LHCN-M2 (cell line): ENCODE measurements at places on chromosomes 16 and 17.

- peak; percentile 3 for DNase-seq
Measured at GRCh38 chr17:9837551-9838471, 12.1 kb downstream of the GLP2R start.

DNA sequence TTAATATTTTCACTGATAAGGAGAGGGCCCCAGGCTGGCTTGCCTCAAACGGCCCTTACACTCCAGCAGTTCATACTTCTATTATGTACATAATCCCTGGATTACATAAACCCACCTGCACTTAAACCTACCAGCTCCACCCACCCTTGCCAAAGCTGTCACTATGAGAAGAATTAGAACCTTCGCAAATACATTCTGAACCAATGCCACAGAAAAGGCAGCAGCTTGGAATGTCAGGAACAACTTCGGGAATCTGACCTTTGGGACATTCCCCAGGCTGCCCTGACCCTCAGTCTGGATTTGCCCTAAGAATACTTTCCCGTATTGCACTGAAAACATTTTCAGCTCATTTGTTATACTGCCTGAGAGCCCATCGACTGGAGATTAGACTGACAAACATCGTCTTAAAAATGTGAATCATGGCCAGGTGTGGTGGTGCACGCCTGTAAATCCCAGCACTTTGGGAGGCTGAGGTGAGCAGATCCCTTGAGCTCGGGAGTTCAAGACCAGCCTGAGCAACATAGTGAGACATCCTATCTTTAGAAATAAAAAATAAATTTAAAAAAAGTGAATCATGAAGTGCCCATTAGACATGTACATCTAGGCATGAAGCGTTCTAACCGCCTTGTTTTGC is 21.0 kb upstream of the SEC14L1 start:
- no peak for DNase-seq

DNA sequence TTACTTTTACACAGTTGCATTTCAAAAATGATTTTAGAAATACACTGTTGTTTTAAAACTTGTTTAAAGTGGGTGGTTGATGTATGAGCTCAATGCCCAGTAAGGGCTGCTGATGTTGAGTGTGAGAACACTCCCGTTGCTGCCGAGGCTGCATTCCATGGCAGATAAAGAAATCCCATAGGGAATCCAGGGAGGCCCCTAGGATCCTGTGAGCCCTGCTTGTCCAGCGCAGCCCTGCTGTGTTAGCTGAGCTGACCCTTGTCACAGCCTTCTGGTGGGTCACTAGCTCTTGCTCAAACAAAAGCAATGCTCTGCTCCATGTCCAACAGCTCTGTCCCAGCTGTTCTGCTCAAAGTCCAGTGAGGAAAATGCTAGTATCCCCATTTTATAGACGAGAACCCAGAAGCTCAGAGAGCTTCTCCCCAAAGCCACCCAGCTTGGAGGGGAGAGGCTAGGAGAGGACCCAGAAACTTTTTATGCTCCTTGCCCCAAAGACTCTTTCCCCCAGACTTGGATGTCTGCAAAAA is 18.6 kb upstream of the COL1A1 start:
- DNase-seq, result peak; percentile 69

- no peak for DNase-seq
Measured at GRCh38 chr17:74579900-74580299, 12.2 kb downstream of the CD300LD start.

DNA sequence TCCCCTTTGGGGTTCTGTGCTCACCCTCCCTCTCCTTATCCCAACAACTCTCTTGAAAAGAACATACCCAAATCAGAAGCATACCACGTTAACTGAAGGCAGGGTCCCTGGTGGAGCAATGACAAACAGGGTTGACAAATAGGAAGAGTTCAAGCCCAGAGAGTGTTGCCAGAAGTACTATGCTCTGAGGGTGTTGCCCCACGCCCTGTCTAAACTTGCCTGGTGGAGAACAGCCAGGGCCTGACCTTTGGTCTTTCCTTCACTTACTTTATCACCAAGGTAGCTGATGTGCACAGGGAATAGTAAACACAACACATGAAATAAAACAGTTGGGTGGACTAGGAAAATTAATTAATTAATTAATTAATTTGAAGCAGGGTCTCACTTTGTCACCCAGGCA is 23.3 kb downstream of the ZNF75A start:
- DNase-seq, result no peak

GRCh38 chr17:9220398-9221146 is 199.3 kb downstream of the NTN1 start:
- no peak for DNase-seq

DNA sequence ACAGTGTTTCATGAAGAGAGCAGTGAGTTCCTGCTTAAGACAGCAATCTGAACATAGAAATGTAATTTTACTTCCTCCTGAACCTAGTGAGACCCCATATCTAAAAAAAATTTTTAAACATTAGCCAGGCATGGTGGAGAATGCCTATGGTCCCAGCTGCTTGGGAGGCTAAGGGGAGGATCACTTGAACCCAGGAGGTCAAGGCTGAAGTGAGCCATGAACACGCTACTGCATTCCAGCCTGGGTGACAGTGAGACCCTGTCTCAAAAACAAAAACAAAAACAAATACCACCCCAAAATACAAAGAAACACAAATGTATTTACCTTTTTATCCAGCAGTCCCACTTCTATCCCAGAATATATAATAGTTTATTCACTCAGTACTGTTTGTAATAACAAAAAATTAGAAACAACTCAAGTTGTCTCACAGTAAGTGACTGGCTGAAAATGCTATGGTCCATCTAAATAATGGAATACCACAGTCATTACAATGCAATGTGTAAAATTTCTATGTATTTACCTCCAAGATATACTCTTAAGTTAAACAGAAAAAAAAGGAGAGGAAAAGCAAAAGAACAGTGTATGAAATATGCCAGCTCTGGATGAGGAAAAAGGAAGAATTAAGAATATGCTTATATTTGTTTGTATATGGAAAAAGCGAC is 16.3 kb downstream of the CFDP1 start:
- DNase-seq, result no peak

GRCh38 chr16:69833357-69834282 is 71.5 kb downstream of the WWP2 start:
- DNase-seq, result peak; percentile 34

GRCh38 chr17:13346996-13347762 is 254.6 kb downstream of the HS3ST3A1 start:
- DNase-seq, result peak; percentile 96

GRCh38 chr16:20393801-20394577 is 10.5 kb downstream of the PDILT start:
- no peak for DNase-seq

DNA sequence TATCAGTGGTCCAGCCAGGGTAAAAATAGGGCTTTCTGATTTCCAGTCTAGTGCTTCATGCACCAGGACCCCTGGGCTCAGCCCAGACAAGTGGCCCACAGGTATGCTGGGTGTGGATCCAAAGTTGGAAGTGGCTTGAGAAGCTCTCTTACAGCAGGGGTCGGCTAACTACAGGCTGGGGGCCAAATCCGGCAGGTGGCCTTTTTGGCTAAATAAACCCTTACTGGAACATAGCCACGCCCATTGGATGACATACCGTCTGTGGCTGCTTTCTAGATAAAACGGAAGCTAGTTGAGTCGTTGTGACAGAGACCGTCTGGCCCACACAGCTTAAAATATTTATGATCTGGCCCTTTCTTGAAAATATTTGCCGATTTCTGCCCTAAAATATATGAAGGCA is 119.0 kb upstream of the CDC42EP4 start:
- DNase-seq, result no peak

DNA sequence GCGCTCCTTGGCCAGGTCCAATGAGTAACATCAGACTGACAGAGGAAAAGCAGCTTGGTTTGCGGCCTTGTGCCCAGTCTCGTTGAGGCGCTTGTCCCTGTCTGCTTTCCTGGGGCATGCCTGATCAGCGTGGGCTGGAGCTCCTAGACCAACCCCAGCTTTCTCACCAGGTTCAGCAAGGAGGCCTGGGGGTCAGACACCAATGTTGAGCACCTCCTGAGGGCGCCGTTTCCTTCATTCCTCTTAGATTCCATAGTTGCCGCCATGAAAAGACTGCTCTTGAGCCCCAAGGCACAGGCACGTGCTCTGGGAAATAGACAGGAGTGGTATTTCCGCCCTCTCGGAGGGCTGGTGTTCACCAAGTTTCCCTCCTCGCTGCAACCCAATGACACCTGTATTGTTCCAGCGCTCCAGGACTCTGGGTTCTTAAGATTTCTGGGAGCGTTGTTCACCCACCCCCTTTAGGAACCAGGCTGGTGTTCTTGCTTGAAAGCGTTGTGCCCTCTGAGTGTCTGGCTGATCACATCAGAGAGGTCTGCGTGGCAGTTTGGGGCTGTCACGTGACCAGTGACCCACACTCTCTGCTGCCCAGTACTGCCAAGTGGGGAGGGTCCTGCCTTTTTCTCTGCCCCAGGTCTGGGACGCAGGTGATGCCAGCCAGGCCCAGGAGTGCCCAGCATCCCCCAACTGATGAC is 18.0 kb downstream of the KCTD2 start:
- no peak for DNase-seq

DNA sequence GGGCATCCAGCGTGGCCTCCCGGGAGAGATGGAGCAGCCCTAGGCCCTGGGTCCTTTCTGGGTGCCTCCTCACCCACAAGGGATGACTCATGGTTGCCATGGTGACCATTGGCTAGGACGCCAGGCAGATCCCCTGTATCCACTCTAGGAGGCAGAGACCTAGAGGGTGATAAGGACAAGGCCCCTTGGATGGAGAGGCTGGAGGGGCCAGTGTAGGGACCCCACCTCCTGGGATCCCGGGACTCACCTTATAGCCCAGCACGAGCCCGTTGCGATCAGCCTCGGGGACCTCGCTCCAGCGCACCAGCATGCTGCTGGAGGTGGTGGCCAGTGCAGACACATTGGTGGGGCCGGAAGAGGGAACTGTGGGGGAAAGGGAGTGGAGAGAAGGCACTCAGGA is 82.2 kb upstream of the CDC42EP4 start:
- peak; percentile 25 for DNase-seq

DNA sequence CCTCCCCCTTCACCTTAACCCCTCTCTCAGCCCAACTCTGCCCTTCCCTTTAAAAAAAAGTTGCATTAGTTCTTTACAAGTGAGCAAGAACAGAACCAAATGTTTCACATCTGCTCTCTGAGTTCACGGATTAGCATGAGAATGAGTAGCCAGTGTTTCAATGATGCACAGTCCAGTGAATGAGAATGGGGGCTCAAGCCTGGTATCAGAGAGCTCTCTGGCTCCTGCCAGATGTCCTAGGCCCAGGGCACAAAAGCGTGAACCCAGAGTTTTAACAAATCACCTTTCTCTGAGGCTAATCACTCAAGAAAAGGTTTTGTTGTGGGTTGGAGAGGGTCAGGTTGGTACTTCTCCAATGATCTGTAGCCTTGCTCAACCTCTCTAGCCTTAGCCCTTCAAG is 41.5 kb upstream of the HS3ST3A1 start:
- DNase-seq, result no peak

GRCh38 chr16:10676284-10676683 is 18.4 kb downstream of the TEKT5 start:
- DNase-seq, result no peak

DNA sequence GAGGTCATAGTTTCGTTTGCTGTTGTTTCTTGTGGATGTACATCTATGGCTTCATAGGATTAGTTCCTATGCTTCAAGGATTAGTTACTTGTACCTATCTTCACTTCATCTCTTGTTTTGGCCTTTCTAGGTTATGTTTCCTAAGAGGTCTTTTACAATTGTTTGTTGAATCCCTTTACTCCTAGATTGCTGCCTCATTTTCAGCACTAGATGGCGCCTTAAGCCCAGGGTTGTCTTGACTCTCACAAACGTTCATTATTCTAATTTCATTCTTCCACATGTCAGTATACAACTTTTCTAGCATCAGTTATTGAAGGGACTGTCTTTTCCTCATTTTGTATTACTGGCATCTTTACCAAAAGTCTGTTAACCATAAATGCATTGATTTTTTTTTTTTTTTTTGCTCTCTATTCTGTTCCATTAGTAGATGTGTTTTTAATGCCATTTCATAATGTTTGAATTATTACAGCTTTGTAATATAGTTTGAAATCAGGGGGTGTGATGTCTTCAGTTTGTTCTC is 45.0 kb upstream of the NACA2 start:
- DNase-seq, result peak; percentile 59

GRCh38 chr17:8658810-8659209 is 28.3 kb upstream of the MYH10 start:
- no peak for DNase-seq

DNA sequence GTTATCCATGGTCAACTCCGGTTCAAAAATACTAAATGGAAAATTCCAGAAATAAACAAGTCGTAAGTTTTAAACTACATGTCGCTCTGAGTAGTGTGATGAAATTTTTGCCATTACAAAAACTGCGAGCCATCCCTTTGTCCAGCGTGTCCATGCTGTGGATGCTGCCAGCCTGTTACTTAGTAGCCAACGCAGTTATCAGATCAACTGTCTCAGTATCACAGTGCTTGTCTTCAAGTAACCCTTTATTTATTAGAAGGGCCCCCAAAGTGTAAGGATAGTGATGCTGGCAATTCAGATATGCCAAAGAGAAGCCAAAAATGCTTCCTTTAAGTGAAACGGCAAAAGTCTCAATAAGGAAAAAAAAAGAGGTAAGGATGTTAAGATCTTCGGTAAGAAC is 23.9 kb downstream of the SNN start:
- DNase-seq, result no peak

DNA sequence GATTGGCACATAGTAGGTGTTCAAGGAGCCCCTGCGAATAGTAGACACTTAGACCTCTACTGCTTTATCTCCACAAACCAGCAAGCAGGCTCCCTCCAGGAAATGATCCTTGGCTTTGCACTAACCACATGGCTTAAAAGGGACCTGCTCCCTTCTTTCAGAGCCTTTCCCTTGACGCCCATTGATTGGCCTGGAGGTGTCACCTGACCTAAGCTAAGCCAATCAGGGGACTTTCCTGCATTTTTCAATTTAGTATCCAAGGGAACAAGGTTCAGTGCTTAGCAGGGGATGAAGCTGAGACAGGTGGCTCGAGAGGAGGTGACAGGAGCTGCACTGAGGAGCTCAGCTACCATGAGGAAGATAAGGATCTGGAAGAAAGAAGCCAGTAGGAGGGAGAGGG is 52.8 kb downstream of the CLEC19A start:
- no peak for DNase-seq

GRCh38 chr16:3762107-3762750 is 44.9 kb upstream of the TRAP1 start:
- no peak for DNase-seq

DNA sequence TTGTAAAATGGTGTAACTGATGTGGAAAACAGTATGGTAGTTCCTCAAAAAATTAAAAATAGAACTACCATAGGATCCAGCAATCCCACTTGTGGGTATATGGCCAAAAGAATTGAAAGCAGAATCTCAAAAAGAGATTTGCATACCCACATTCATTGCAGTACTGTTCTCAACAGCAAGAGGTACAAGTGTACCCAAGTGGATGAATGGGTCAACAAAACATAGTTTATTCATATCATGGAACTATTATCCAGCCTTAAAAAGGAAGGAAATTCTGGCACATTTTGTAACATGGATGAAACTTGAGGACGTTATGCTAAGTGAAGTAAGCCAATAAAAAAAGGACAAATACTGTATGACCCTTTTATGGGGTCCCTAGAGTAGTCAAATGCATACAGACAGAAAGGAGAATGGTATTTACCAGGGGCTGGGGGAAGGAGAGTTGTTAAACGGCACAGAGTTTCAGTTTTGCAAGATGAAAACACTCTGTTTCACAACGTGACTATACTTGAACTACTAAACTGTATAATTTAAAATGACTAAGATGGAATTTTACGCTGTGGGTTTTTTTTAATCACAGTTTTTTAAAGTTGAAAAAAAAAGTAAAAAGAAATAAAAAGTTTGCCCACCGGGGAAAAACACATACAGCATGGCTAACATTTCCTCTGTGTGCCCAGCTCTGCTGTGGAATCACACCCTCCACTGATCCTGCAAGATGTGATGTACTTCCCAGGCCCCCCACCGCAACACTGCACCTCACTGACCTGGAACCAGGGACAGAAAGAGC is 6.1 kb downstream of the TVP23A start:
- no peak for DNase-seq
